ENCODE measurements at places on chromosomes 3 and 15.

DNA sequence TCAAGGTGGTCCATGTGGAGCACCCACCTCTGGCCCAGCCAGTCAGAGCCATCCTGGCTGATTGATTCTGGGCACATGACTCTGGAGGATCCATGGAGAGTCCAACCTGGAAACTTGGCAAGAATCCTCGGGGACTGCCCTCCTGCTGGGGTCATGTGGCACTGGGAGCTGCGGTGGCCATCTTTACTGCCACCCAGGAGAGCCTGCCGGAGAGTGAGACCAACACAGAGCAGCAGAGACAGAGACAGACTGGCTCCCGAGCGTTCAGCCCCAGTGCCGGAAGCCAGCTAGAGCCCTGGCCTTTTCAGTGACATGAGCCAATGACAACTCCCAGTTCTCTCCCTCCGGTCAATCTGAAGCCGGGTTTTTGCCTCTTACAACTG is 11.5 kb upstream of the GATA2 start:
- no peak for DNase-seq

GRCh38 chr3:170418422-170419398 is at the start of gene CLDN11:
Gene CLDN11 (plus strand): TSS chr3:170418868. CDS start chr3:170419067, 199 bp downstream.
- DNase-seq: peak; percentile 69

DNA sequence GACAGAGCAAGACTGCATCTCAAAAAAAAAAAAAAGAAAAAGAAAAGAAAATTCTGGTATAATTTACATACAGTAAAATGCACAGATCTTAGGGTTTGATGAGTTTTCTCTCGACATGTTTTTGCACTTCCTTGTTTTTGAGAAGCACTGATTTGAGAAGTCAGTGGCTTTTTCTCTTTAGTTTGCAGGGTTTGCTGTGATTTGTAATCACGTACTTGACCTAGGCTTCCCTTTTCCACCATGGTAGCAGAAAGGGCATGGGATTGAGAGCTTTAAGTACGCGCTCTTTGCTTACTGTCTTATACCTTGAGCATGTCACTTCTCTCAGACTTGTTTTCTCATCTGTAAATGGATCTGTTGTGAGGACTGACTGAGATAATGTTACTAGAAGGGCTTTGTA is 4.1 kb downstream of the VHL start:
- no peak for DNase-seq

DNA sequence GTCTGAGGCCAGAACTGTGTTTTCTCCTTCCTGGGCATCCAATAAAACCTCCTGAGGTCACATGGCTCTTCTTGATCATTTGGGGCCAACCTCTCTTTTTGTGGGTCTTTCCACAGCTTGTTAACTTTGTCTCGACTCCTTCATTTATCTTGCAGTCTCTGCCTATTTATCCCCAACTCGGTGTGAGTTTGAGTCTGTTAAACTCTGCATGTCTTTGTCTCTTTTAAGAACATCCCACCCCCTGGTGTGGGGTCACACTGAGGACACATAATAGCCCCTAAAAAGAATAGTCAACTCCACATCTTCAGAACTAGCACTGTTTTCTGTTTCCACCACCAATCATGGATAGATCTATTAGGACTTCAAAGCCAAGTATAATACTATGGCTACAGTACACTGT is 187.2 kb downstream of the TLE3 start:
- no peak for DNase-seq

- no peak for DNase-seq
Observed at GRCh38 chr3:190041333-190042041, 79.2 kb downstream of the P3H2 start.

DNA sequence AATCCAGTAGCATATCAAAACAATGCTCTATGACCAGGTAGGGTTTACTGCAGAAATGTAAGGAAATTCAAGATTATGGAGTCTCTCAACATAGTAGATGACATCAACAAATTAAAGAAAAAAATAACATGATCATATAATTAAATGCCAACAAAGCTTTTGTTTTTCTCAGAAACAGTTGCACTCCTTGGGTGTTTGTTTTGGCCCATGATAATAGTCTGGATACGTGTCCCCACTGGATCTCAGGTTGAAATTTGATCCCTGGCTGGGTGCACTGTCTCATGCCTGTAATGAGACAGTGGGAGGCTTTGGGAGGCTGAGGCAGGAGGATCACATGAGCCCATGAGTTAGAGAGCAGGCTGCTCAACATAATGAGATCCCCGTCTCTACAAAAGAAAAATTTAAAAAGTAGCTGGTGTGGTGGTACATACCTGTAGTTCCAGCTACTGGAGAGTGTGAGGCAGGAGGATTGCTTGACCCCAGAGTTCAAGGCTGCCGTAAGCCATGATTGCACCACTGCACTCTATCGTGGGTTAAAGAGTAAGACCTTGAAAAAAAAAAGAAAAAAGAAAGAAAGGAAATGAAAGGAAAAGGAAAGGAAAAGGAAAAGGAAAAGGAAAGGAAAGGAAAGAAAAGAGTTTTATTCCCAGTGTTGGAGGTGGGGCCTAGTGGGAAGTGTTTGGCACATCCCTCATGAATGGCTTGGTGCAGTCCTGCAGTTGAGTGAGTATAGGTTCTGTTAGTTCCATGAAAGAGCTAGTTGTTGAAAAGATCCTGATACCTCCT is 53.3 kb upstream of the FOXB1 start:
- no peak for DNase-seq

GRCh38 chr3:150080058-150080730 is 109.5 kb upstream of the PFN2 start:
- DNase-seq: no peak

DNA sequence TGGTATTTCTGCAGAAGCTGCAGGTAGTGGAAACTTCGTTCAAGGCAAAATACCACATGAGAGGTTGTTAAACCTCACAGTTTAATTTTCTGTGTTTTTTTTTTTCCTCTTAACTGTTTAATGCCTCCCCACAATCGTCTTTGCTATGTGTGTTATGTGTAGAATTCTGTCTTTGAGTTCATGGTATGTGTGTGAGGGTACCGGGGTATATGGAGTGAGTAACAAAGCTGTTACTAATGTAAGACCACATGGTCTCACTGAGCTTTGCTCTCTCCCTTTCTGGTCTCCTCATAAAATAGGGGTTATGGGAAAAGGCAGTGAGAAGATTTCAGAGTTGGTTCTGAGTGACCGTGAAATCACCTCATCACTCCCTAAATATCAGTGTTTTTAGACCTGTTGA is 143.6 kb downstream of the USP13 start:
- no peak for DNase-seq

- DNase-seq: no peak
Observed at GRCh38 chr15:63819645-63820044, 14.1 kb downstream of the HERC1 start.

GRCh38 chr3:183629546-183630301 is 5.7 kb upstream of the KLHL24 start:
- no peak for DNase-seq

DNA sequence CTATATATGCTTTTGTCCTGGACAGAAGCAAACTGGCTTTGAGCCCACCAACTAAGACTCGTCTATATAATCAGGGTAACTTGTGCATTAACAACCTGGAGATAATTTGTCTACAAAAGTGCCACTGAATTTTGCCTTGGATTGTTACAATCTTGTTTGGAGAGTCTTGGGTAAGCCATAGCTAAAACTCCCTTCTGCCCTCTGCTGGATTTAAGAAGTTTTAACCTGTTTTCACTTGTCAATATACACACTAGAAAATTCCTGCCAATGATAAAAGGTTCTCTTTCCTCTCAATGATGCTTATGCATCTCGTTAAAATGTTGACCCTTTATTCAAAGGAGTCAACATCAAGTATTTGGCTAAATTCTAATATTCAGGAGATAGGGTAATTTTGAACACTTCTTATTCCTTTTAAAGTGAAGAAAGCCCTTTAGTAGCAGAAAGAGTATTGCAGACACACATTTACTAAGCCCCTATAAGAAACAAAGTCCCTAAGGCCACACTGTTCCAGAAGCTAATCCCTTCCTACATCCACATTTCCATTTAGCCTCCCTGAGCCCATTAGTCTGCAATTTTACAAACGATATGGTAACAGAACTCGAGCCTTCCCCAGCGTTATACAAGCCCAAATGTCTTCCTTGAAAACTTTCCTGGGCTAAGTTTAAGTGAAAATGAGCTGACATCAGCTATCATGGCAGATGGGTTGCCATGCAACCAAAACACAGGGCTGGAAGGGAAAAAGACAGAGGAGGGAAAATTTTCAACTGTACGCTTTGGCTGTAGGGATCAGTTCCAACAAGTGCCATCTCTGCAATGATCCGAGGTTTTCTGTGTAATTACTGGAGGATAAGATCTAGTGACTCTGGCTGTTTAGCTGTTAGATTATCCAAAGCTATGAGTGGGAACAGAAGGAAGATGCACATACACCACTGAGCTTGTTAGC is 75.9 kb upstream of the FGF12 start:
- no peak for DNase-seq

DNA sequence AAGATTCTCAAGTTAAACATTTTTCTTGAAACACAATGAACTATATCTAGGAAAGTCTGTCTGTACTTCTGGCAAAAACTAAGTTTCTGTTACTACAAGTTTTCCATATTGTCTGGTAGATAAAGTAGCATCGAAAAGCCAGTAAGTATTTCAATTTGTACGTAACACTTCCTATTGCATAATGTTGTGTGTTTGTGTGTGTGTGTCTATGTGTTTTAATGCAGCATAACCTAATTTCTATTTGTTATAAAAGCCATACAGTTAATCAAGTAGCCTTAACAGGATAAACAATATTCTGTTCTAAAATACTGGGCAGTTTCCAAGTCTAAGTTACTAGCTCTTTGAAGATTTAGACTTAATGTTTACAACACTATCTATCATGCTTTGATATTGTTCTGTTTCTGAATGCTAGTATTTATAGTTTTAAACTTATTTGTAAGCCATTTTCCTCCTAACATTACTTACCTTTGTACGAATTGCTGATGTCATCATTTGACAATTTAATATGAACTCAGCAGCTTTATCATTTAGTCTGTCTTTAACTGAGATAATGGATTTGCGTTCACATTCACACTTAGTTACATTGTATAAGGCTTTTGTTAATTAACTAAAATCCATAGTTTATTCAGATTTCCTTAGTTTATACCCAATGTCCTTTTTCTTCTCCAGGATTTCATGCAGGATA is 163.9 kb downstream of the CBLB start:
- no peak for DNase-seq

GRCh38 chr3:132198516-132198915 is 118.7 kb upstream of the ACP3 start:
- no peak for DNase-seq

- DNase-seq: no peak
Observed at GRCh38 chr3:112092496-112093179, 6.4 kb downstream of the C3orf52 start.

GRCh38 chr3:88410259-88410658 is 260.5 kb downstream of the C3orf38 start:
- DNase-seq: no peak

- no peak for DNase-seq
Observed at GRCh38 chr3:134543113-134543512, 57.3 kb downstream of the CEP63 start.

GRCh38 chr3:188683032-188683521 is 488.7 kb upstream of the TPRG1 start:
- no peak for DNase-seq

GRCh38 chr3:69665026-69665737 is 74.1 kb upstream of the MITF start:
- no peak for DNase-seq

DNA sequence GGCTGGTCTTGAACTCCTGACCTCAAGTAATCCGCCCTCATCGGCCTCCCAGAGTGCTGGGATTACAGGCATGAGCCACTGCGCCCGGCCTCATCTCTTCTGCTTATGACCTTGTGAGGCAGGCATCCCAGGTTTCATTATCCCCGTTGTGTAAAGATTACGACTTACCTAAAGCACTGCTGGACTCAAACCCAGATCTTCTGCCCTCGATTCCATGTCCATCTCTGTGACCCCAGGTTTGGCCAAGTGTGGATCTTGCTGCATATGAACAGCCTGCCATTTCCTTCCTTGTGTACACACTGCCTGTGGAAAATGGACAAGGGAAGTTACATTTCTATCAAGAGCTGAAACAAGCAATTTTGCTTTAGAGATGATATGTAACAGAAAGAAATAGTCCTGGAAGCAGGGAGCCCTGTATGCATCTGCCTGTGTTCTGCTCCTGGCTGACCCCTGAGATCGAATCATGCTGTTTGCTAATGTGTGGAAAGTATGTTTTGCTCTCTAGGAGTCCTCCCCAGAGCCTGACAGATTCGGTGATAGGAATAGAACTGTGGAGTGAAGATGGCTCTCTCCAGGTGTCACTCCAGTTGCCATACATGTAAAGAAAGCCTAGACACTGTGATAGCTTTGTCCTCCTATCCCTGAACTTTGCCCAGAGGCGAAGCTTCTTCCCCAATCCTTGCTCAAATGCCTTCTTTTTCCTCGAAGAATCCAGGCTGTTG is 11.8 kb upstream of the LIPC start:
- no peak for DNase-seq

- DNase-seq: no peak
Observed at GRCh38 chr3:113532698-113533533, 561 bp downstream of the SIDT1 start.

- DNase-seq: no peak
Observed at GRCh38 chr15:98221144-98221543, 260.6 kb downstream of the ARRDC4 start.

- no peak for DNase-seq
Observed at GRCh38 chr3:184816614-184817013, 4.6 kb downstream of the VPS8 start.

GRCh38 chr15:35308802-35309201 is 223.7 kb upstream of the NANOGP8 start:
- no peak for DNase-seq

GRCh38 chr3:188797045-188797444 is 374.7 kb upstream of the TPRG1 start:
- no peak for DNase-seq

GRCh38 chr3:4222574-4223175 is 80.5 kb upstream of the SETMAR start:
- no peak for DNase-seq

GRCh38 chr3:10889206-10889960 is 73.4 kb downstream of the SLC6A11 start:
- no peak for DNase-seq

- no peak for DNase-seq
Observed at GRCh38 chr3:195468391-195468776, 25.6 kb upstream of the ACAP2 start.

GRCh38 chr15:56244811-56245576 is 1.3 kb upstream of the RFX7 start:
- DNase-seq: peak; percentile 57

DNA sequence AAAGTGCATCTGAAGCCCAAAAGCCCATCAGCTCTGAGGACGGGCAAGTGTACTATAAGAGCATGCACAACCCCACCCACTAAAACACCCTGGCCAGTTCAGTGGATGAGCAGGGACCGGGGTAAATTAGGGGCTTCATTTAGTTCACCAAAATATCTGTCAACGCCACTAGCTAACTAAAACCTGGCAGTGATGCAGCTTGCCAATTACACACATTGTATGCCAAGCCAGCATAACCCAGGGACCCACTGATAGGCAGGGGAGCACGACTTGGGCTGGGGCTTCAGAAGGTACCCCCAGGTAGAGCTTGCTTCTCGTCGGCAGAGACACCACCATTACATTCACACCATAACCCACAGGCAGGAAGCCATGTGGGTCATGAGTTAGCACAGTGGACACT is 47.0 kb downstream of the PTPN23 start:
- DNase-seq: no peak
